ENCODE measurements at places on chromosomes 6 and 20. TPM values are rescaled to one million over a fixed set of nuclear protein-coding genes. Genes with fewer than 3 reads are reported as not detected.

DNA sequence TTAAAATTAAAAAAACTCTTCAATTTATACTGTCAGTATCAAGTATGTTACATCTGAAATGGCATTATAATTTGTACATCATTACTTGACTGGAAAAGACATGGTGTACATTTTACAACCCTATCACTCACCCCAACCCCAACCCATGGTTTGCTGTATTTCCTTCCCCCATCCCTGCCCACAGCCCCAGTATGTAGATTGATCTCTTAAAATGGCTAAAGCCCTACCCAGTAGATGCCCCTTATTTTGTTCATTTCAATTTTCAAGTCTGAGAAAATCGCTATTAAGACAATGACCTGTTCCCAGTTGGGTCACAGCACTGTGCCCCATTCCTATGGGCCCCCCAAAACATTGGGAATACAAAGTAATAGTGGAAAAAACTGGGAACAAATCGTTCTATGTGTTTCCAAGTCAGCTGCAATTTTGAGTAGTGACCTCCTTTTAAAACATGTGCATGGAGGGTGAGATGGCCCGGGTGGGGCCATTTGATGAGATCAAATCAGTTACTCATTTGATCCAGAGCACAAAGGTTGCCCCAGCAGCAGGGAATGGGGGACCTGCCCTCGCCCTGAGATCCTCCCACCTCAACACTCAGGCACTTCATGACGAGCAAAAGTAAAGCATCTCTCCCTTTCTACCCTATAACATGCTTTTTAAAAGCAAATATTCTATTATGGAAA, 13.3 kb downstream of the EZR start:
- peak; percentile 34 for DNase-seq

DNA sequence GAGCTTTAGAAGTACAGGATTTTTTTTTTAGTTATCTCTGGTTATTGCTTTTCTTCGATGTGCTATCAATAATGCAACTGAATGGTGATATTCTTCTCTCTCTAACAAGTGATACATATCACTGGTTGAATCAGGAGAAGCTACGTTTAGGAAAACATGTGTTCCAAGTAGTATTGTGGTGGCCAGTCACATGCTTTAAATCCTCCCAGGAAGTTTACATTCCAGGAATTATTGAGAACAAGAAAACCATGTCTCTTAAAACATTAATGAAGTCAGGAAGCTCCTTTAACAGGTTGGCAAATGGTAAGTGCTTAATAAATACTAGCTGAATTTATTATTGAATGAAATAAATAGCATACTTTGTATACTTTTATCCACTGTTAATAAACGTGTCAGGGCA, 371.1 kb downstream of the BCKDHB start:
- DNase-seq, result peak; percentile 34

GRCh38 chr6:157952861-157953351, 28.8 kb upstream of the SYNJ2 start:
- DNase-seq, result no peak

DNA sequence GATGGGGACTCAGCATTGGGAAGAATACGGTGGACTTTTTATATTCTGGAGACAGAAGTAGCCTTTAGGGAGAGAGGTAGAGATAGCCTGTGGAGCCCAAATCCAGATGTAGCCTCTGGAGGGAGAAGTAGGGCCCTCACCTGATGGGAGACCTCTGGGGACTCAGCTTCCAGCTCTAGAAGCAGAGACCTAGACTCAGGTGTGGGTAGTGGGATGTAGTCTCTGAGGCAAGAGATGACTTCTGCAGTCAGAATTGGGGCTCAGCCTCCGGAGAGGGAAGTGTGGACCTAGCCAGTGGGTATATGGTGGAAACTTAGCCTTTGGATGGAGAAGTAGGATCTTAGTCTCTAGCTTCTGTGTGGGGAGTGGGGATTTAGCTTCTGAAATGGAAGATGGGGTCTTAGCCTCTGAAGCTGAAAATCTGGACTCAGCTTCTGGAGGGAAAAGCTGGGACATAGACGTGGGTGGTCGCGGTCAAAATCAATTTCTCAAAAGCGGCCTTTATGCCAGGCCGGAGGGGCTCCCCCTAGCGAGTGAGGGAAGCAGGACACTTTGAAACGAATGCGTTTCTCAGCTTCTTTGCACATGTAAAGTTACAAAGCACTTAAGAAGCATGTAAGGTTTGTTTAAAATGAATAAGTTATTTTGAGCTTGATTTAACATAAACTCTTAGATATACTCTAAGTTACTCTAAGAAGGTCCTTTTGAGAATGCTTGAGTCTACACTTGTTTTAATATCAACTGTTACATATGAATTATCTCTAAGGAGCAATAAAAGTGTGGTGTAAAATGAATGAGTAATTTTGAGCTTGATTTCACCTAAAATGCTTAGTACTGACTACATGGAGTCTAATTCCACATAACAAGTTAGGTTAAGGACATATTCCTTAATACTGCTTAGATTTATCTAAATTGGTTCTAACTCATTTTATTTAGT, 12.9 kb upstream of the ZNF343 start:
- peak; percentile 36 for DNase-seq

DNA sequence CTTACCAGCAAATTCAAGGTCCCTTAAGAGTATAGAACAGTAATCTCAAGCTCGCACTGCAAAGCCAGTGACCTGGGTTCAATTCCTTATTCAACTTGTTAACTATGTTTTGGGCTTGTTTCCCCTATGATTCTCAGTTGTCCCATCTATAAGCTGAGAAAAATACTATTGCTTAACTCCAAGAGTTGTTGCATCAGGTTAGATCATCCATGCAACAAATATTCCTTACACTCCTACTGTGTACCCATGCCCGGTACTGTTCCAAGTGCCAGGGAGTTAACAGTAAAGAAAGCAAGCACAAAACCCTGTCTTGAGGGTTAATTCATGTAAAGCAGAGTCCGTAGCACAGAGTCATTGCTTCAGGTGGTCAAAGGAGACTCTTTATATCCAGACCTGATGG, 247.3 kb downstream of the MAFB start:
- no peak for DNase-seq

DNA sequence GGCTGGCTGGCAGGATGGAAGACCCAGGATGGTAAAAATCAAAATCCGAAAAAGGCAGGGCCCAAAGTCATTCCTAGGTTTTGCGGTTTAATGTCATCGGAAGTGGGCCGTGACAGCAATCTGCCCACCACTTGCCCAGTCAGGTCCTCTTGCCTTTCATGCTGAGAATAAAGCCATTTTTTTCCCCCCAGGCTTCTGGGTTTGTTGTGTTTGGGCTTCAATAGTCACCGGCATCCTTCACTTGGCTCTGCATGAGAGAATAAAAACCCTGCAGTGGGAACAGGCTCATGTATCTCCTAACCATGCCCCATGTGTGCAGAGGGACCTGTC, 56.1 kb downstream of the MEP1A start:
- DNase-seq, result no peak

DNA sequence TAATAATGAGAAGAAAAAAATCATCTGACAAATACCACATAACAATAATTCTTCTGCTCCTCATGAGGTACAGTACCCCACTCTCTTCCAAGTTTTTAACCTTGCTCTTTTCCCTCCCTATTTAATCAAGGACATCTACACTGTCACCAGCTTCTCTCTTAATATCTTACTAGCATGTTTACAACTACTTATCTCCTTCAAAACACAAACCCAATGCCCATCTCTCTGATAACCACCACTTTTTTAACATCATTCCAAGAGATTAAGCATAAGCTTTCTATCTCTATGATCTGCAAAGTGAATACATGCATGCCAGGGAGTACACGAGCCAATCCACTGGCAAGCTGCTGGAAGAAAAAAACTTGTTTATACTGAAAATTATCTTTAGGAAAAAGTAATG, 10.3 kb downstream of the CEP85L start:
- DNase-seq, result no peak

DNA sequence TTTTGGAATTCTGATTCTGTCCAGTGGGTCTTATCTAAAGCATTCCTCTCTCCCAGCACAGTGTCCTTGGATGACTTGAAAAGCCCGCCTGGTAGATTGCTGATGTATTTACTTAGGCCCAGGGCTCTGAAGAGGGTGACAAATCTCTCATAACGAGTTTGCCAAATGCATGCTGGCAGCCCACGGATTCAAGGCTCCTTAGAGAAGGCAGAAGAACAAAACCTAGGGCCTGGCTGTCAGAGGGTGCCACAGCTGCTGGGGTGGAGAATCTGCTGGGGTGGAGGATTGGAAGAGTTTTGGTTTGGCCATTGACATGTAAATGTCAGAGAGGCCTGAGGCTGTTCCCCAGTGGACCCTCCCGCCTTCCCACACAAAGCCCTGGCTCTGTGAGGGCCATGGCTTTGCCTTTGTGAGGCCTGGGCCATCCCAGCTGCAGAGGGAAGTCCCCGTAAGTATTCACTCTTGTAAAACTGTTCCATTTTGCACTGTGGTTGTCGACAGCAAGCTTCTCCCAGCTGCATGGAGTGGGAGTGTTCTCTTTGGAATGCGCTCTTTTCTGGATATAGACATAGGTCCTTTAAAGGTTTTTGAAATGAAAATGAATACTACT, 50.3 kb downstream of the ANKRD6 start:
- no peak for DNase-seq

GPSM3 gene
- 2.2 TPM for total RNA-seq

ESR1 gene
- total RNA-seq, result not detected
